GM12891 (cell line): ENCODE measurements at places on chromosomes 3 and 15.
A peak's percentile ranks its signal among the peaks of the same experiment; 100 is the strongest.

DNA sequence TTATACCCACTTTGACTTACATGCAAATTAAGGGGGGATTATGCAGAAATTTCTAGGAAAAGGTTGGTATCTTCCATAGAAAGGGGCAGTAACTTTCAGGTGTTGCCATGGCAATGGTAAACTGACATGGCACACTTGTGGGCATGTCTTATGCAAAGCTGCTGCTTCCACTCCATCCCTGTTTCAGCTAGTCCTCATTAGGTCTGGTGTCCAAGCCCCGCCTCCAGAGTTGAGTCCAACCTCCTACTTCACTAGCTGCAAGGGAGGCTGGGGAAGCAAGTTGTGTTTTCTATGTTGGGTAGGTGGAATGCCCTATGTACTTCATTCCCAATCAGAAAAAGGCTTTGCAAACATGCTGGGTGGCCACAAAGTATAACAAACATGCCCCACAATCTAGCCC is 14.7 kb upstream of the KLHL40 start:
- DNase-seq = no peak

- DNase-seq = no peak
Observed at GRCh38 chr15:25568751-25569150, 129.9 kb upstream of the UBE3A start.

DNA sequence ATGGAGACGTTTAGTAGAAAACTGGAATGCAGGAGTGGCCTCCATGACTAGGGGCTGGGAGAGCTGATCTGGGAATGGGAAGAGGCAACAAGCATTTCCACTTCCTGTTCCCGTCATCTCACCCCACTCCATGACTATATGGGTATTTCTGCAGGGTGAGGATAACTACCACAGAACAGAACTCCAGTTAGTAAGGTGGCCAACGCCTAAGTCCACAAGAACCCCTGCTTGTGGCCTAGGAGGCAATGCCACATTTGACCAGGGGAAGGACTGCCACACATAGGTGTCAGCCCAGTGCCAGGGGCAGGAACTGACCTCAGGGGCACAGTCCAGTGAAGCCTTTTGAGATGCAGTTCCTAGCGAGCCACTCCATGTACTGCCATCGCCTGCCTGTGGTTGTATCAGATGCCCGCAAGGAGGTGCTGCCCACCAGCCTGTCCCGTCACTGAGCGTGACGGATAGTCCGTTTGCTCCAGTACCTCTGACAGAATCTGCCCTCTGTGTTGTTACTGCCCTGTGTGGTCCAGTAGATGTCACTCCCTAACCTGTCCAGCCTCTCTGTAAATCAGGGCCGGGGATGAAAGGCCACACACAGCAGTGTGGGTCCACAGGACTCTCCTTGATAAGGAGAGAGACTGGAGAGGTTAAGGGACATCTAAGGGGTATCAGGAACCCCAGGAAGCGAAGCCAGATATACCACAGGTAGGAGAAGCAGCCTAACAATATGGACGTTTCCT is 3.5 kb upstream of the MTFMT start:
- no peak for DNase-seq

GRCh38 chr3:42660898-42661297 is 7.4 kb downstream of the ZBTB47 start:
- DNase-seq = peak; percentile 37

DNA sequence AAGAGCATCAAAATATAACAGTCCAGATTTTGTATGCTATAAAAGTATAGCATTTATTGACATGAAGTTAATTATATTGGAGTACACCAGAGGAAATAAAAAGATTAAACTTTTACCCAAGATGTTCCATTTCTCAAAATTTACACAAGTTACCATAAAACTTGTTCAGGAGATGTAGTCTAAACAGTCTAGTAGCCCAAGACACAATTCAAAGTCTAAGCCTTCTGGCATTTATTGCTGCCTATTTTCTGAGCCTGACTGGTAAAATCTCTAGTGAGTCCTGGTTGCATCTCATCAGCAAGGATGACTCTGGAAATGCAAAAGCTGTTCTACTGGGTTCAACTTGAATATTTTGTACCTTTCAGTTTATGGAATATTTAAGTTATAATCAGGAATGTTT is 468.7 kb downstream of the PDCD6IP start:
- no peak for DNase-seq

DNA sequence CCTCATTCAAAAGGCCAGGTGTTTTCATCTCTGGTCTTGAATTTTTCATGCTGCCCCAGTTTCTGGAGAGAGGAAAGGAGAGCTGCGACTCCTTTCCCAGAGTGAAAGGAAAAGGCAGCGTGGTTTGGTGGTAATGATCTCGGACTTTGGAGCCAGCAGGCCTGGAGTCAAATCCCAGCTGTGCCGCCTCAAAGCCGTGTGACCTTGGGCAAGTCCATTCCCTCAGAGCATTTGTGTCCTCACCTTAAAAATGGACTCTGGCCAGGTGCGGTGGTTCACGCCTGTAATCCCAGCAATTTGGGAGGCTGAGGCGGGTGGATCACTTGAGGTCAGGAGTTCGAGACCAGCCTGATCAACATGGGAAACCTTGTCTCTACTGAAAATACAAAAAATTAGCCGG is 4.7 kb upstream of the CCDC33 start:
- DNase-seq = no peak

DNA sequence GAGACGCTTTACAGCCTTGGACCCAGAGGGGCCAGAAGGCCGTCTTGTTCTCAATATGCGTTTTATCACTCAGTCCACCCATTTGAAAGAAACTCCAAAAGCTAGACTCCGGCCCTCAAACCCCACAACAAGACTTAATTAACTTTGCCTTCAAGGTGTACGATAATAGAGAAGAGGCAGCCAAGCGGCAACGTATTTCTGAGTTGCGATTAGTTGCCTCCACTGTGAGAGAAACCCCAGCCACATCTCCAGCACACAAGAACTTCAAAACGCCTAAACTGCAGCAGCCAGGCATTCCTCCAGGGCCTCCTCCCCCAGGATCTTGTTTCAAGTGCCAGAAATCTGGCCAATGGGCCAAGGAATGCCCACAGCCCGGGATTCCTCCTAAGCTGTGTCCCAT is 17.4 kb upstream of the INO80 start:
- DNase-seq = no peak

GRCh38 chr3:104347291-104347690 is 1019.4 kb upstream of the ALCAM start:
- DNase-seq = no peak

GRCh38 chr3:54121414-54122323 is 683 bp upstream of the CACNA2D3 start:
- DNase-seq = peak; percentile 28

- DNase-seq = no peak
Observed at GRCh38 chr3:78497767-78498166, 1270.0 kb downstream of the ROBO1 start.

GRCh38 chr3:165466856-165467255 is 270.7 kb upstream of the SLITRK3 start:
- DNase-seq = no peak

GRCh38 chr15:25847051-25847450 is 16.1 kb downstream of the ATP10A start:
- no peak for DNase-seq

DNA sequence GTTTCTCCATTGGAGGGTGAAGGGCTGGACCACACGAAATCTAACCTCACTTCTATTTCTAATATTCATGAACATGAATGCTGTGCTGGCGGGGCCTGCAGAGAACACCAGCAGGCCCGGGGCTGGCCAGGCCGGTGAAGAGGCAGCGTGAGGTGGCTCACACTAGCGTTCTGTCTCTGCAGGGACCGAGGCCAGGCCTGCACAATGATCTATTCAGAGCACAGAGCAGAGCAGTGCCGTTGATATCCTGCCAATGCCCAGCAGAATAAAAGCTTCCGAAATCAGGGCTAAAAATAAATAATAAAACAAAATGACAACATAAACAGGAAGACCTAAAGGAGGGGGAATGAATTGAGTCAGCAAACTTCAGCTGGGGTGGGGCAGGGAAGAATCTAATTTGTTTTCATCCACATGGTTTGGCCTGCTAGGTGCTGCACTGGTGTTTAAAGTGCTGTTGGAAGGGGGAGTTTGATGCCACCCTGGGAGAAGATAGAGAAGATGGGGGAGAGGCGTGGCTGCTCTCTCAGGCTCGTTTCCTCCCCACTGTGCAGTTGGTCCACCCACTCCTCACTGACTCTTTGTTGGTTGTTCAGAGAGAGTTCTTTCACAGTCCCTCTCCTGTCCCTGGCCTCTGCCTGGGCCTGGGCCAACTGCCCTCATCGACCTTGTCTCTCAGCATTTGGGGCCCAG is 837.1 kb downstream of the AGBL1 start:
- DNase-seq = no peak

DNA sequence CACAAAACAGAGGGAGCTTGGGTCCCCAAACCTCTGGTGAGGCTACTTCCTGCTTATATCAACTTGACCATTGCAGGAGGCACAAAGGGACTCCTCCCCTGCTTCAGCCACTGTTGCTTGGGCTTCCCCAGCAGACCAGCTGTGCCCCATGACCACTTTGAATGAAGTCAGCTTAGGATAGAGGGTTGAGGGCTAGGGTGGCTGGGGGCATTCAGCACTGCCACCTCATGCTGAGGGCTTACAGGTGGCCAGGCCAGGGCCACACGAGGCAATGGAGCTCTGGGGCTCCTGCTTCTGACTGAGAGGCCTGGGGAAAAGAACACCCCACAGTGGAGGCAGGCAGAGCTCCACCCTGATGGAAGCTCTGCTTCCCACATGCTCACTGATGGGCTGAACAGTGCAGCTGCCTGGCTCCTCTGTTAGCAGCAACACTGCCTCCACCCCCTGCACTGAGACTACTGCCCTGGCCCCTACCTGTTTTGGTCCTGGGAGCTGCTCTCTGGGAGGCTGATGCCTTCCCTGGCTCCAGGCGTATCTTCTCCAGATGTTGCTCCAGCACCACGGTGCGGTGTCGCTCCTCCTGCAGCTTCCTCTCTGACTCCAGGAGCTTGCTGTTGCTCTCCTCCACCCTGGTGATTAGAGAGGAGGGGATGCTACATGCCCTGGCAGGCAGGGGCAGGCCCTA is 10.2 kb upstream of the HHATL start:
- DNase-seq = no peak

GRCh38 chr3:125647318-125648014 is 52.2 kb upstream of the OSBPL11 start:
- DNase-seq = no peak

GRCh38 chr3:177379045-177379444 is 181.8 kb upstream of the TBL1XR1 start:
- no peak for DNase-seq

- no peak for DNase-seq
Observed at GRCh38 chr3:16888785-16889607, 4.2 kb downstream of the PLCL2 start.

DNA sequence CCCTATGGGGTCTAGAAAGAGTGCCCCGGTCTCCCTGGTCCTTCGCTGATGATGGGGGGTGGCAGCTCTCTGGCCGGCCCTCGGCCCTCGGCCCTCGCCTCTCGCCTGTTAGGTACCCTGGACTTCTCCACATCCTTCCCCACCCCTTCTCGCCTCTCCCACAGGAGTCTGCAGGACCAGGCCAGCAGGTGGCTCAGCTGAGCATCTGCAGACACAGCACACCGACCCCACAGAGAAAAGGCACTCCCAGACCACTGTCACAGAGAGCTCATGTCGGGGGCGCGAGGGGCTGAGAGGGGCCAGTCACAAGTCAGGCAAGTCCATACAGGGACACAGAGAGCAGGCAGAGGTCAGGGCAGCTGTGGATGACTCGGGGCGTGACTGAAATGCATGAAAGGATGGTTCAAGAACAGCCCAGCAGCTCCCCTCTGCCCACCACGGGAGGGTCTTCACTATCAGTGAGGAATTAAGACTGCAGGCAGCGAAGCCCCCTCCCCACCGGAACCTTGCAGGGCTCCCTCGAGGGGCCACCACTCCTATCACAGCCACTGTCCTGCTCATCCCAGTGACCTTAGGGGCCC is 181.7 kb upstream of the NSMCE3 start:
- no peak for DNase-seq

DNA sequence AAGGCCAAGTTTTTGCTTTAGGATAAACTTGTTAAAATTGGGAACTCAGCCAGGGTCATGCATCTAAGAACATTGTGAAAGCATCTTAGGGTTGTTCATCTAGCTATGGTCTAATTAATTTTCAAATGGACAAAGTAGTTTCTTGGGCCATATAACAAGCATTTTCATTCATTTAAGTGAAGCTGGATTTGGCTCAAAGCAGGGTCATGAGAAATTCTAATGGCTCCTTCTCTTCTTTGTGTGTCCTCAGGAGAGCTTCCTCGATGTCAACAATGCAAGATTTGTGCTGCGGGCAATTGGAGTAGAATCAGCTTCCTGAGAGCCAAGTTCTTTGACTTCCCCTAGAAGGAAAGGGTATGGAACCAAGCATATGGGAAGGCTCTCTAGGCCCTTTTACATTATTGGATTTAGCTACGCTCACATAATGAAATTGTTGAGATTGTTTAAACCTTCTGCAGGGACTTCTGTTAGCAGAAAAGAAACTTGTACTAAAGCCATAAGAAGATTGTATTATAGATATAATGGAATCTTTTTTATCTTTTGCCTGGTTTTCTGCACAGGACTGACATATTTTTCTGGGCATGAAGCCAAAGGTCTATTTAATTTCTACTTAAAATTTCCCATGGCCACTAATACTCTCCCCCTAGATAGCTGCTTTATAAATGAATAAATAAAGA is 1.8 kb upstream of the SAMMSON start:
- no peak for DNase-seq

GRCh38 chr15:59063042-59063441 is 41.9 kb upstream of the CCNB2 start:
- DNase-seq = no peak

- no peak for DNase-seq
Observed at GRCh38 chr3:138356730-138357405, 8.5 kb downstream of the MRAS start.

DNA sequence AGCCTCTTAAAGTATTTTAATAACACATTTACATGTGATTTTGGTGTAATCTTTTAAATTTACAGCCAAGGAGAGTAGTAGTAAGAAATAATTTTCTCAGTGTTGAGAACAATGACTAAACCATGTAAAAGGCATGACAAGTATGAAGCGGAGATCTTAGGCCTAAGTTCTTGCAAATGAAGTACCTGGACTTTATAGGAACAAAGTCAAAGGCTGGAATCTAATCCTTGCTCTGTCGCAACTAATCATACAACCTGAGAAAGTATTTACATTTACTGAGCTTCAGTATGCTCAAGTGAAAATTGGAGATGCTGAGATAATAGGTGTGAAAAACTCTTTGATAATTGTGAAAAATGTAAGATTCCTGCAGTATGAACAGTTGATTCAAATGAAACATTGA is 86.4 kb upstream of the VGLL3 start:
- no peak for DNase-seq

DNA sequence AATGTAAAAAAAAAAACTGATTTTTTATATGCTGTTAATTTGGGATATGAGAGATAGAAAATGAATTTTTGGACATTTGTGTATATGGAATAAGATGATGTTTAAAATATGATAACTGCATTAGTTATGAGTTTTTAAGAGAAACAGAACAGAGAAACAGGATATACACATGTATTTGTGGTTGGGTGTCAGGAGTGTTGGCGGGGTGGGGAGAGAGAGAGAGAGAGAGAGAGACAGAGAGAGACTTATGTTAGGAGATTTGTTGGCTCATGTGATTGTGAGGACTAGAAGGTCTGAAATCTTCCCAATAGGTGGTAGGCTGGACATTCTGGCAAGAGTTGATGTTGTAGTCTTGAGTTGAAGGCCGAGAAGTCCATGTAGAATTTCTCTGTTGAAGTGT is 1121.6 kb upstream of the GBE1 start:
- no peak for DNase-seq
